HFF-Myc (cell line): ENCODE measurements at places on chromosomes 6 and 20.
A peak's percentile ranks its signal among the peaks of the same experiment; 100 is the strongest.

- peak; percentile 83 for DNase-seq
These were observed 122.6 kb upstream of the MCHR2 start for GRCh38 chr6:100116411-100117194.

DNA sequence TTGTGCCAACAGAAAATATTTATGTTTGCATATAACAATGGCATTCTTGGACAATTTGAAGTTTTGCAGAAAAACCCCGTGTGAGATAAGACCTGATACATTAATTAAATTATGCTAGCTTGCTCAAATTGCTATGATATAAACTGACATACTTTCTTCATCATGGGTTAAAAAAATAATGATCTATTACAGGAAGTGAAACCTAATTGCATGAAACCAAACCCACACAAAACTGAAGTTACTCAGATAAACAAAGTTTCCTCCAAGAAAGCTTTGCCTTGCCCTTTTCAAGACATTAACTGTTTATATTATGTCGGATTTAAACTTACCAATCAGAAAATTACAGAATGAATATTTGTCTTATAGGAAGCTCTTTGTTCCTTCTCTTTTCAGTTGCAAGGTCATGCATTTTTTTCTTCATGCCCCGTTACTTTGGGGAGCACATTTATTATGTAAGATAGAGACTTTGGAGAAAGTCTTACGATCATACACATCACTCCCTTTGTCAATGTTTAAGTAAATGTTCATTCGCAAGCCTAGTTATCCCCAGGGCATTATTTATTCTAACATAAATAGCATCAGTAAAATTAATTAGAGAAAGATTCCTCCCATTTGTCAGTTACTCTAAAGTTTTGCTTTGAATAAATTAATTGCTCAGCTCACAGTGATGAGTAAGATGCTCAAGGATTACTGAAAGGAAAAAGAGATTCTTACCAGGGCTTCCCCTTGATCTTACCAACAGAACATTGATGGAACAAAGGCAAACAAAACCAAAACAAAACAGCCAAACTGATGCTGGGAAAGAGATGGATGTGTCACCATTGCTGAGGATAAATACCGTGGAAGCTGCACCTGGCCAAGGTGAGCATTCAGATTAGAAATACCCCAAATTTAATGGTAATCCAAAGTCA, 14.8 kb upstream of the TMEM244 start:
- DNase-seq: no peak

GRCh38 chr20:36064658-36065426, 89.7 kb upstream of the EPB41L1 start:
- DNase-seq: no peak

DNA sequence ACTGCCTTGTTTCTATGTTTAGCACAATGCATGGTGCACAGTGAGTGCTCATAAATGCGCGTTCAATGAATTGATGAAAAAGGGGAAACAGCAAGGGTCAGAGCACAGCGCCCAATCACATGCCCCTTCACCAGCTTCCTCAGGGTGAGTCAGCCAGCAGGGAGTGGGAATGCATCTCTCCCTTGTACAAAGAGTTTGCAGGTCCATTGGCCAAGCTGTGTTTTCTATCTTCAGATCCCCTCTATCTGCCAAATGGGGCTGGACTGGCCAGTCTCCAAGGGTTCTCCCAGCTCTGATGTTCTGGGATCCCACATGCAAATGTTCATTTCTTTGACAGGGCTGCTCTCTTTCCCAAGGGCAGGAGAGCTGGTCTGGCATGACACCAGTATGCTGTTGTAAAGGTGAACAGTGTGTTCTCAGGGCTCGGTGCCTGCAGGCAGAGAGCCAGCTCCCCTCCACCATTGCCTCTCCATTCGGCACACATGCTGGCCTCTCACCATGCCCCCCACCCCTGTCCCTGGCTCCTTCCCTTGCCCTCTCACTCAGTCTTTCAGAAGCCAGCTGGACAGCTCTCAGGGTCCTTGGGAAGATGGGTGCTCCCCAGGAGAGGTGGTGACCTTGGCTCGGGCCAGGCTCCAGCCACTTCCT, 25.0 kb downstream of the ANGPT4 start:
- DNase-seq: no peak

DNA sequence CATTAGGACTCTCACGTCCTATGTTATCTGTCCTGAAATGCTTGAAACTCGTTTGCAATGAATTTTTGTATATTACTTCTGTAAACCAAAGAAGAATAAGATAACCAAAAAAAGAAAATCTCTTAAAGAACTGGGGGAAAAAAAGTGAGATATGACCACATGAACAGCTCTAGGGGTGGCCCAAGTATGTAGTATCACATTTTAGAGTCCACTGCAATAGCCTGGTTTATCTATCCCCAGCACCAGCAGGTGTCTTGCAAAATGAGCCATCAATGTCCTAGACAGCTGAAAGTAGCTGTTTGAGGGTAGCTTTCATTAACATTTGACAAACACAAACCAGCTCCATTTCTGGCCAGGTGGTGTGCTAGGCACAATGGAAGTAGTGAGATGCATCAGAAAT, 102.8 kb downstream of the PXDC1 start:
- DNase-seq: no peak

DNA sequence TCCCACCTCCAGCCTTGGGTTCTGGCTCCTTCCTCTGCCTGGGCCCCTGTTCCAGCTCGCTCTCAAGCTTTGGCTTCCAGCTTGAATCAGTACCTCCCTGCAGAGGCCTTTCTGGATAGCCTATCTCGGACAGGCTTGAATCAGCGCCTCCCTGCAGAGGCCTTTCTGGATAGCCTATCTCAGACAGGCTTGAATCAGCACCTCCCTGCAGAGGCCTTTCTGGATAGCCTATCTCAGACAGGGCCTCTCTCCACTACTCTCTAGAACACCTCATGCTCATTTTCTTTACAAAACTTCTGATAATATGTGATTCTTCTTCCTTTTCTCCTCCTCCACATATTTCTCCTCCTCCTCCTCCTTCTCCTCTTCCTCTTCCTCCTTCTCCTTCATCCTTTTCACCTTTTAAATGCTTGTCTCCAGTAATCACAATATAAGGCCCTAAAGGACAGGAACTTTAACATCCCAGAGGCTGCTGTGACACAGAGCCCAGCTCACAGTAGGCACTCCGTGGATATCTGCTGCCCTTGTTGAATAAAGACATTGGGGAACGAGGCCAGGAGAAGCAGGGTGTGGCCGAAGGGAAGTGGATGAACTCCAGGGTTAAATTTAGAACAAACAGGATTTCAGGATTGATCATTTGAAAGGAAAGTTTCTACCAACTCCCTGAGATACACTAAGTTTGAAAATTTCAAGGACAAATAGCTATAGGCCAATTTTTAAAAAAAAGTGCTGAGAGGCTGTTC, 9.3 kb upstream of the RPS6KA2 start:
- DNase-seq: no peak
